Stimulated activated CD8-positive, alpha-beta memory T cell treated with anti-CD3 and anti-CD28 coated beads, Interleukin-4, amount 100 ng/mL, for 24 hours (primary cell): ENCODE measurements at places on chromosomes 3 and 15.
A peak's percentile ranks its signal among the peaks of the same experiment; 100 is the strongest.

- no peak for DNase-seq
These were observed 318.2 kb upstream of the KCNH8 start for GRCh38 chr3:18830087-18830486.

DNA sequence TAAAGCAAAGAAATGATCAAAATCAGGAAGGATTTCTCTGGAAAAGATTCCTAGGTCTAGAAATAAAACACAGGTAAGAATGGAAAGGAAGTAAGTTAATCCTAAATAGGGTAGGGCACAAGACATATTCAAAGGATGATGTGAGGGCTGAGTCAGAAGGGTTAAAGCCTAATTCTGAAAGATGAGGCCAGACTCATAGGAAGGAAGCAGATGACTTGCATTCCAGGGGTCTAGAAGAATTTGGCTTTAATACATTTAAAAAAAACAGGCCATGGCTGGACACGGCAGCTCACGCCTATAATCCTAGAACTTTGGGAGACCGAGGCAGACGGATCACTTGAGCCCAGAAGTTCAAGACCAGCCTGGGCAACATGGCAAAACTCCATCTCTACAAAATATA, 3.2 kb downstream of the SSR3 start:
- DNase-seq = no peak

DNA sequence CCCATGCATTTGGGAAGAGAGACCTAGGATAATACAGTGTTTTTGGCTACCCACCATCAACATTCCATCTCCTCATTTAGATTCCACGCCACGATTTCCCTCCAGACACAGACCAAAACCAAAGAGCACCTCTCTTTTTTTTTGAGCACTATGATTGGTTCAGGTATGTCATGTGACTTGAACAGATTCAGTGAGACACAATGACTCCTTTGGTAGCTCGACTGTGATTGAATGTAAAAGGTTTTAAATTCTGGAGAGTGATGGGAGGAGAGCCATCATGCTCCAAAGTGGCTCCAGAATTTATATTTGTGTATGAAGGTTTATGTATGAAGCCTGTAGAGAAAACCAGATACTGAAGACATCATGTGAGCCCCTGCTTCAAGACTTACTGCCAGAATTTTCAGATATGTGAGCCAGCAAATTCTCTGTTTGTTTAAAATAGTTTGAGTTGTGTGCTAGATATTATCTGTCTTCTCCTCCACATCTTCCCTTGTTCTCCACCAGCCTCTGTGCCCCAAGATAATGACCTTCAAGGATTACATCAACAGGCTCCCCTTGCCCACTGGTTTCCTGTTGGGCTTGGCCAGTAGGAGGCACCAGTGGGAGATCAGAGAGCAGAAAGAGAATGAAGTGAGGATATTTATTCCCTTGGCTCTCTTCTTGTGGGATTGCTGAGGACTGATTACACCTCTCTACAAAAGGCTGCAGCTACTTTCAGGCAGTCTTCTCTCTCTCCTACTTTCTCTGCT, 12.5 kb downstream of the MYD88 start:
- DNase-seq = no peak

- DNase-seq = peak; percentile 51
These were observed 5.8 kb downstream of the HYAL2 start for GRCh38 chr3:50316657-50317242.

GRCh38 chr3:45084820-45085816, 59.0 kb downstream of the CLEC3B start:
- no peak for DNase-seq

DNA sequence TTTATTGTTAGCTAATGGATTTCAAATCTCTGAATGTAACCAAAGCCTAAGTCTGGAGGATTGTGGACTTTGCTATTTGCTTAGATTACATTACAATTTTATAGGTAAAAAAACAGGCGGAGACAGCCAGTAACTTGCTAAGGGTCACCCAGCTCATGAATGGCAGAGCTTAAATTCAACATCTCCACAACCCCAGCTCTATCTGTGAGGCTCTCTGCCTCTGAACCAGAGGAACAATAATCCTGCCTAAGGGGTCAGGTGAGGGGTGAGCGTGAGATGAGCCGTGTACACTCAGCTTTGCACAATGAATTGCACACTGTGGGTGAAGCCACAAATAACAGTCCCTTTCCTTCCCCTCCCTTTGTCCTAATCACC, 69.8 kb upstream of the SPATA12 start:
- no peak for DNase-seq

GRCh38 chr3:106403371-106404145, 534.7 kb upstream of the CBLB start:
- no peak for DNase-seq

- DNase-seq = no peak
These were observed 3.2 kb upstream of the FEM1B start for GRCh38 chr15:68274201-68274848.

DNA sequence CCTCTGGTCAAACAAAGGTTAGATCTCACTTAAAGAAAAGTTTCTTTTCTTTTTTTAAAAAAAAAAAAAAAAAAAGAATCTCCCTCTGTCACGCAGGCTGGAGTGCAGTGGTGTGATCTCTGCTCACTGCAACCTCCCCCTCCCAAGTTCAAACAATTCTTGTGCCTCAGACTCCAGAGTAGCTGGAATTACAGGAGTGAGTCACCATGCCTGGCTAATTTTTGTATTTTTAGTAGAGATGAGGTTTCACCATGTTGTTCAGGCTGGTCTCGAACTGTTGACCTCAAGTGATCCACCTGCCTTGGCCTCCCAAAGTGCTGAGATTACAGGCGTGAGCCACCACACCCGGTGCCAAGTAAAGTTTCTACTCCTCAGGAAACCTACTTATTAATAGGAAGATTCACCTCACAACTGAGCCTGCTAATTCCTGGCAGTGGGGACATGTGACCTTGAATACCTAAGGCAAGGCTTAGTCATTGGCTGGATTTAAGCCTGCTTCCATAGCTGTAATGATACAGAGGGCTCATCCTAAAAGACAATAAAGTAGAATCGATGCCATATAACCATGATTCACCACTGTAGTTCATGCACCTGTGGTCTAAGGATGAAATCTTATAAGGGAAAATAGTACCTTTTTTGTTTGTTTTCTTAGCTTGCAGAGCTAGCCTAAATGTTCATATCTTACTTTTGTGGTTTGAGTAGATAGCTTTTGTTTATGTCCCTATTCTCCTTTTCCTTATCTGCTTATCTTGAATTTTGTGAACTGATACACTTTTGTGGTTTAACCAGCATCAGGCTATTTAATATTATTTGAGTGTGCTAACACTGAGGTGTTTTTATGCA, 24.8 kb upstream of the RBMS3 start:
- DNase-seq = no peak
